ENCODE measurements at places on chromosomes 1 and 21. TPM values are rescaled to one million over a fixed set of nuclear protein-coding genes. Genes with fewer than 3 reads are reported as not detected.

The DLGAP3 gene
- 0.10 TPM for polyA plus RNA-seq

The UTS2 gene
- polyA plus RNA-seq, result not detected

The DCST2 gene
- 0.38 TPM for polyA plus RNA-seq

The DDR2 gene
- 5.1 TPM for polyA plus RNA-seq

The NBPF6 gene
- not detected for polyA plus RNA-seq

The OR2L8 gene
- not detected for polyA plus RNA-seq

The RBM11 gene
- not detected for polyA plus RNA-seq

The FMO5 gene
- polyA plus RNA-seq, result 0.64 TPM

- DNase-seq, result no peak
These were observed 275.5 kb downstream of the TM2D1 start for GRCh38 chr1:61449410-61449809.

GRCh38 chr1:101185421-101185820, 51.4 kb upstream of the S1PR1 start:
- no peak for DNase-seq

- DNase-seq, result no peak
These were observed 190.5 kb upstream of the C1orf105 start for GRCh38 chr1:172229942-172230341.

DNA sequence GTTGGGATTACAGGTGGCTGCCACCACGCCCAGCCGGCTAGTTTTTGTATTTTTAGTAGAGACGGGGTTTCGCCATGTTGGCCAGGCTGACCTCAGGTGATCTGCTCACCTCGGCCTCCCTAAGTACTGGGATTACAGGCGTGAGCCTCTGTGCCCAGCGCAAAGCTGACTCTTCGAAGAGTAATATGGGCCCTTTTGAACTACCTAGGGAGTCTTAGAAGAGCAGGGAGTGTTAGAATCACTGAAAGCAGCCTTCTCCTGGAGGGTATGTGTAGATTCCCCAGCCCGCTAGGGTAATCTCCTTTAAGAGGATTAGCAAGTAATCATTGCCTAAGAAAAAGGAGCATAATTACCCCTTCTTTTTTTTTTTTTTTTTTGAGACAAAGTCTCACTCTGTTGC, 6.5 kb upstream of the MAST2 start:
- no peak for DNase-seq

DNA sequence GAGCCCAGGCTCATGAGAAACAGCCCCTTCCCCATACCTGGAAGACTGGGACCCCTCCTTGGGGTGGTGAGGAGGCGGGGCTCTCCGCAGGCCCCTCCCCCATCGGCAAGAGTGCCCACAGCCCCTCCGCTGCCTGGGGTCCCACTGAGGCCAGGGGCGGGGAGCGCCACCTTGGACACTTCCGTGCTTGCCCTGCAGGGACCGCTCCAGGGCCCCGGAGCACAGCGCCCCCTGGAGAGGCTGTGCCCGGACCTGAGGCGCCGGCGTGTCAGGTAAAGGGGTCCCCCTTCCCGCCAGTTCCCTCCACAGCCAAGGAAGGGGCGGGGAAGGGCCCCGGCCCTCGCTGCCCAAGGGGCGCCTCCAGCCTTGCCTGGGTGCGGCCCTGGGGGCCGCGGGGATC, 21.5 kb downstream of the INAVA start:
- DNase-seq, result no peak

DNA sequence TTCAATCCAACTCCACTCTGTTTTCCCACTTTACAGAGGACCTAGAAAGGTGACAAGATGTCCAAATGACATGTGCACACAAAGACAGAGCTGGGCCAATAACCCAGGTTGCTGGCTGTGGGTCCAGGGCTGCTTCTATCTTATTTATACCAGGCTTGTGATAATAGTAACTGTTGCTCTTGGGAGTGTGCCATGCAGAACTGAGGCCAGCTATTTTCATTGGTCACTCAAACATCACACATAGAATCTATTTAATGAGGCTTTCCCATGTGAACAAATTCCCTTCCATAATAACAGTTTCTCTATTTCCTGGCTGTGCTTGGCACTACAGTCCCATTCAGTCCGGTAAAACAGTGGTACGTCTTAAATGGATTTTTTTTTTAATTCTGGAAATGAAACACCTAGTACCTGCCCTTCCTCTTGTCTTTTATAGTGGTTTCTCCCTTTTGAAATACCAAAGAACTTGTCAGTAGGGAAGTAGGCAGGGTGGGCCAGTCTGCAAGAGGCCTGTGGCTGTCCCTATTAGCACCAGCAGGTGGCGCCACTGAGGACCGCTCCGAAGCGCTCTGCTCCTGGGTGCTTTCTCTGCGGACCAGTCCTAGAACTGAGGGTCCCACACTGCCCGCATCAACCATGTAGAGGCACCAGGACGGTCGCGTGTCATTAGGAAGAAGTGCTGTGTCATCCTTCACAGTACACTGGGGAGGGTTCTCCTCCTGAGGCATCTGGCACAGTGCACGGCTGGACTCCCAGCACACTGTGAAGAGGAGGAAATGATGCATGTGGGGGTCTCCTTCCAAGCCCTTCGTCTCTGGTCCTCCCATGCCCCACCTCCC, 52.1 kb downstream of the GPR161 start:
- DNase-seq, result peak; percentile 73

GRCh38 chr1:70779571-70779970, 268.0 kb downstream of the PTGER3 start:
- DNase-seq, result no peak

DNA sequence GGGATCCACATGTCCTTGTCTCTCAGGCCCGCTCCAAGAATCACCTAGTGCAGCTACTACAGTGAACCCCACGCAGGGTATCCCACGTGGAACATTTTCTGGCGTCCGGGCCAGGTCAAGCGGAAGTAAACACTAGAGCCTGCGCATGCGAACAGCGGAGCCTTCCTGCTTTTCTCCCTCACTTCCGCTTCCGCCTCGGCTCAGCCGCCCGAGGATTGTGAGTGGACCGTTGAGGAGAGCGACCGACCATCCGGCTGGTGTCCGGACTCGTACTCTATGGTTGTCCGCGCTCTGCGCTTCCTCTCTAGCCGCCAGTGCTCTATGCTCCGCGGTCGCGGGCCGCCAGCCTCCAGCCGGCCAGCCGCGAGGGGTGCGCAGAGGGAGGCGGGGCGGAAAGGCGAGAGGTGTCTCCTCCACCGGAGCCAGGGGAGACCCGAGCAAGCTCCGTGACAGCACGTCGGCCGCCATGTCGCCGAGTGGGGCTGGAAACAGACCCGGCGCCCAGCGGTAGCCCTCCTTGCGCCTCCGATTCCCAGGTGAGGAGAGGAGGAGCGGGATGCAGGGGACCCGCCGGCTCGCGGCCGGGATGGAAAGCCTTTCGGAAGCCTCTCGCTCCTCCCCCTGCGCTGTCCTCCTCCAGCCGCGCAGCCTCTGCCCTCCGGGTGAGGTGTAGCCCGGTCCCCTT, at the start of the genes CNST and TFB2M:
CNST (plus strand) TSS at position 329 of the 685 bp plus-strand sequence. CDS start 25,107 bp downstream, outside the sequence.
TFB2M (minus strand) TSS at position 134 of the 685 bp plus-strand sequence; CDS start at position 11, 123 bp downstream.
- peak; percentile 98 for DNase-seq

DNA sequence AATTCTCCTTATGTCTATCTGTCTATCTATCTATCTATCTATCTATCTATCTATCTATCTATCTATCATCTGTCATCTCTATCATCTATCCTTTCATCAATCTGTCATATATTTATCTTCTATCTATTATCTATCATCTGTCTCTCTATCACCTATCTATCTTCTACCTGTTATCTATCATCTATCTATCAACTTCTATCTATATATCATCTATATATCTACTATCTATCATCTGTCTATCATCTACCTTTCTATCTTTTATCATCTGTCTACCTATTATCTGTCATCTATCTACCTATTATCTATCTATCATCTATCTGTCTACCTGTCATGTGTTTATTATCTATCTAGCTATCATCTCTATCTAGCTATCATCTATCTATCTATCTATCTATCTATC, 124.7 kb upstream of the C1orf174 start:
- no peak for DNase-seq

- DNase-seq, result peak; percentile 48
These were observed 6.7 kb upstream of the RNASEL start for GRCh38 chr1:182595641-182596240.

- no peak for DNase-seq
These were observed 87.0 kb downstream of the C4BPA start for GRCh38 chr1:207191061-207191460.

DNA sequence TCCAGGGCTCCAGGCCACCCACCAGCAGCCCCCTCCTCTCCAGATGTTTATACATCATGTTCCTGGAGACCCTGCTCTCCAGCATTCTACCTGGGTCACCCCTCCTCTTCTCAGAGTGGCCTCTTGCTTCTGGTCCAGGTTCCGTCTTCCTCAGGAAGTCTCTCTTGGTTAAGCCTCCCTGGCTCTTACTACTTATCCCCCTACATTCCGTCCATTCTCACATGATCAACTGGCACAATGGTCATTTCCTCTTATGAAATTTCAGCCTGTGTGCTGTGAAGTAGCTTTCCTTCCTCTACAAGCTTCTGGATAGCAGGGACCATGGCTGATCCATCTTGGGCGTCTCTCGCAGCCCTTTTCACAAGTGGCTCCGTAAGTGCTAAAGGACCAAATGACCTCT, 33.9 kb upstream of the ATP2B4 start:
- no peak for DNase-seq

- DNase-seq, result no peak
These were observed 264.3 kb downstream of the PTPRU start for GRCh38 chr1:29500651-29501050.

DNA sequence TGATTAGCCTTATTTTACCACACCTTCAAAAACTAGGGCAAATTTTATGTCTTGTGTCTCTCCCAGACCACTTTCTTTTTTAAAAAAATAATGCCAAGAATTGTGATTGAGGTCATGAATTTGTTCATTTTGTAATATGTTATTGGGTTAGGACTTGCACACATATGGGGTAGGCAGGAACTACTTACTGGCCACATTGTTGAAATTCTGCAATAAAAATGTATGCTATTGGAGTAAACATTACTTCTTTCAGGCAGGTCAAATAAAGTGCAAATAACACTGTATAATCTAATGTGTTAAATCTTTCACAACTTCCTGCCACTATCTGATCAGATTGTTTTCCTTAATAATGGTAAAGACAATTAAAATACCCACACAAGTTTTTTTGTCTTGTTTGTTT, 166.6 kb upstream of the COL11A1 start:
- no peak for DNase-seq

GRCh38 chr1:9400425-9401079, 107.9 kb downstream of the SPSB1 start:
- no peak for DNase-seq

DNA sequence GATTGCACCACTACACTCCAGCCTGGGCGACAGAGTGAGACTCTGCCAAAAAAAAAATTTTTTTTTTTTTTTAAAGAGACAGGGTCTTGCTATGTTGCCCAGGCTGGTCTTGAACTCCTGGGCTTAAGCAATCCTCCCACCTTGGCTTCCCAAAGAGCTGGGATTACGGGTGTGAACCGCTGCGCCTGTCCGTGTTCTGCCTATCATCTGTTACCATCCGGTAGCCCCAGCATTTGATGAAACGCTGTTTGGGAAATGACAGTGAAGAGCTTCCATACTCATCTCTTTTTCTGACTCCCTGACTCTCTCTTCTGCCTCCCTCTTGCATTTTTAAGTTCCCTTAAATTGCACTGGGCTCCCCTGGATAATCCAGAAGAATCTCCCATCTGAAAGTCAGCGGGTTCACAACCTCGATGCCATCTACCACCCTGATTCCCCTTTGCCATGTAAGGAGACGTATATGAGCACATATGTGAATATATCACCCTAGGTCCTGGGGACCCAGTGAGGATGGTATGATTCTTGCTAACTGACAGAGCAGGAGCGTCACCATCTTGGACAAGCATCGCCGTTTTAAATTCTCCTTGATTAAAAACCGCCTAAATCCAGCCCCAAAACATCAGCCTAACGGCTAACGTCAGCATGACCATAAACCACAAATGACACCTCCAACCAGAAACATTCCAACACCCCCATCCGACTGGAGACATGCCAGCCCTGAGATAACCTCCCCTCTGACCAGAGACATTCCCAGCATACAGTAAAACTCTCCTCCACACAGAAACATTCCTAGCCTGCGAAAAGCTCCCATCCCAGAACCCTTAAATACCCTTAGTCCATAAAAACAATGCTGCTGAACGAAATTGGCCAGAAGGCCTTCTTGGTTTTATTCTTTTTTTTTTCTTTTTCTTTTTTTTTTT, 12.4 kb downstream of the TNFRSF8 start:
- peak; percentile 24 for DNase-seq

GRCh38 chr1:247373721-247374141, 42.1 kb upstream of the ZNF496 start:
- DNase-seq, result peak; percentile 60

DNA sequence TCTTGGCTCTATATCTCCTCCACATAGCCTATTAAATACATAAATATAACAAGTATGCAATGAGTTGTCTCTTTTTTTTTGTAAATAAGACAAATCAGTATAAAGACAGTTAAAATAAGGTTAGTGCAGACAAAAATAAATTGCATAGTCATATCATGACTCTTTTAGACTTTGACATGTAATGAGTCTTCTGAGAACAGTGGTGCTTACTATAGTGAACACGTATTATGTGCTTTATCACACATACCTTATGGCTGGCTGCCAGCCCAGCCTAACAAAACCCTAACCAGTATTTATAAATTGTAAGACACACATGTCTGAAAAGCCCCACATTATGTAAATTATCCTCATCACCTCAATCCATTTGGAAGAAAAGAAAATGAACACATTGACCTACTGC, 29.1 kb upstream of the F13B start:
- DNase-seq, result no peak
